Stimulated activated CD8-positive, alpha-beta memory T cell treated with anti-CD3 and anti-CD28 coated beads, Interleukin-7, amount 100 ng/mL, for 4 hours (primary cell): ENCODE measurements at places on chromosomes 5 and 9.

DNA sequence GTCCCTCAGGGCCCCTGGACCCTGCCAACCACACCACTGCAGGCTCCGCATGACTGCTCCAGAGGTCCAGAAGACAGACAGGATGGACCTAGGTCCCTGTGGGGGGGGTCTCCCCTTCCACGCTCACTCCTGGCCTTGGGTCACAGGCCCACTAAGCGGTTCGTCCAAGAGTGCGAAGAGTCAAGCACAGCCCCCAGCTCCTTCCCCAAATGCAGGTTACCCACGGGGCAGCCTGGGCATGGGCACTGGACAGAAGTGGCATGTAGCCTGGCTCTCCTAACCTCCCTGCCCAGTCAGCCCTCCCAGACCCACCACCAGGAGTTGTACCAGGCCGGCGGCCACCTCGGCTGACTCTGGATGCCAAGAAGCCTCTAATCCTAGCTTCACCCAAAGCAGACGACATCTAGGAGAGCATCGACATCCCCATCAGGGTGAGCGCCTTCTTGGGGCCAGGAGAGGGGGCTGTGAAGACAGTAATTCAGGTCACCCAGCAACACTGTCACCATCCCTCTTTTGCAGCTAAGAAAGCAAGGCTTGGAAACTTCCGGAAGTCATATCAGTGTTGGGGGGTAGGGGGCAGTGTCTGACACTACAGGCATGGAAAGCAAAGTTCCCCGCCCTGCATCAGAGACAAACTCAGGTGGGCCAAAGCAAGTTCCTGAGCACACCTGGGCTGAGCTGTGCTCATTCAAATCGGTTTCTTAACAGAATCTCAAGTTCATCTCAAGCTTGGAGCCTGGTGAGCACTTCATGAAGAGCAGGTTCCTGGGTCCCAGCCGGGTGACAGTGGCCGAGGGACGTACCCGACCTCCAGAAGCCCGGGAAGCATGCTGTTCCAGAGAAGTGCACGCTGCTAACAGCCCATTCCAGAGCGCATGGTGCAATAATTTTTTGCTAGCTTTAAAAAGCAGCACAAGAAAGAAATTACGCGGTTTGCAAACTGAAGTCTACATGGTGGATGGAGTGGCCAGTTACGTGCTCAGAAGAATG lies 68.7 kb downstream of the SEMA4D start:
- DNase-seq = peak; percentile 51

GRCh38 chr5:57698086-57698485 lies 215.5 kb upstream of the ACTBL2 start:
- DNase-seq = no peak

DNA sequence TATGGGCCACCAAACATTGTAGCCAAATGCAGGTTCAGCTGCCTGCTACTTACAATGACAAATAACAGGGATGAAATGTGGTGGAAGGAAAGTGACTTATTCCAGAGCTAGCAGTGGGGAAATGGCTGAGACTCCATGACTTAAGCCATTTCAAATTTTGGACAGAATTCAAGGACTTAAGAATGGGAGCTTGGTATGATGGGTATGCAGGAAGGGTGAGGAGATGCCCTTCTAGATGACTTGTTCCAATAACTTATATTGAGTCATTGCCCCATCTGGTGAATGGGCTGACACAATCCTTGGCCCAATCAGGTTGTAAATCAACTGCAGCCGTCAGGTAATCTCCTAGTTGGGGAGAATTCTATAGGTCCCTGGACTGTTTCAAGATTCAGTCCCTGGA lies 230.7 kb upstream of the SGCD start:
- DNase-seq = no peak

DNA sequence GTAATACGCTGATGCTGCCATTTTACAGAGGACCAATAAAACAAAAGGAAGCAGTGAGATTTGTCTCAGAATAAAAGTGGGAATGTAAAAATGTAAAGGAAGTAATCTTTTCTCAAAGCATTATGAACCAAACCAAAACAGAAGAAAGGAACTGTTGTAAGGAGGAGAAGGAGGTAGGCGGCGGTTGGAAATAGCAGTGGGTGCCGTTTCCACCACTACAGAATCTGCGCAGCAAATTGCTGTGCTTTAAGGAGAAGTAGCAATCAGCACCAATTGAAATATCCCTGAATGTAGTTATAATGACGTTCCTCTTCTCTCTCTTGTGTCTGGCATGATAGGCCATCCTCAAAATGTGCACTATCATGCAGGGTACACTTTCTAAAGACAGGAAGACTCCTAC lies 455.1 kb upstream of the TLE4 start:
- DNase-seq = no peak

- DNase-seq = no peak
Observed at GRCh38 chr9:105690742-105691141, 3.6 kb upstream of the TMEM38B start.

- no peak for DNase-seq
Observed at GRCh38 chr5:166074582-166075481, 2216.6 kb upstream of the WWC1 start.

GRCh38 chr5:151463137-151464029 lies 16.0 kb downstream of the SLC36A1 start:
- no peak for DNase-seq

DNA sequence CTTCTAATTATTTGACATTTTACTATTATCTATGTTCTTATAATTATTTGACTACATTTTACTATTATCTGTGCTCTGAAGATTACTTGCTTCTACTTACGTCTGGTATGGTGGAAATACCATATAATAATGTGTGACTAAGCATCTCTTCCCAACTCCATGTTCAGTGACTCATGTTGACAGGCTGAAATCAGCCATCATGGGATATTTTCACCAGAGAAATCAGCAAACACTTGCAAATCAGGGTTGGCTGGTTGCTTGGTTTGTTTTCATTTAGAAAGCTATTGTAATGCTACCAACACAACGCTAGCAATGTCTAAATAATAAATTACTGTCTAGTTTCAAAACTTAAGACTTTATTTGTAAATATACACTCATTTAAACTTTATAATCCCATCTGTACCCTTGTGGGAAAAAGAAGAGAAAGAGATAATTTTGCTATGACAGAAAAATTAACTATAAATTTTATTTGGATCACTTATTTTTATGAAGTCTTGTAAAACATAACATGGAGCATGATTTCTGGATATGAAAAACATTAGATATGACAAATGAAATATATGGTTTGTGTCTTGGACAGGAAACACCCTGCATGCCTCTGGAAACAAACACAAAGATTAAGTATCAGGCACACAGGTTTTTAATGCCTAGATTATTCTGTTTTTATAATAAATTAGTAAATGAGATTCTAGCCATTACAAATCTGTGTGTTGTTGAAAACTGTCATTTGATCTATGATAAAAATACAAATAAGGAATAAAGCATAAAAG lies 337.6 kb downstream of the BNC2 start:
- DNase-seq = no peak

- no peak for DNase-seq
Observed at GRCh38 chr9:127570533-127571111, 41.5 kb upstream of the STXBP1 start.

DNA sequence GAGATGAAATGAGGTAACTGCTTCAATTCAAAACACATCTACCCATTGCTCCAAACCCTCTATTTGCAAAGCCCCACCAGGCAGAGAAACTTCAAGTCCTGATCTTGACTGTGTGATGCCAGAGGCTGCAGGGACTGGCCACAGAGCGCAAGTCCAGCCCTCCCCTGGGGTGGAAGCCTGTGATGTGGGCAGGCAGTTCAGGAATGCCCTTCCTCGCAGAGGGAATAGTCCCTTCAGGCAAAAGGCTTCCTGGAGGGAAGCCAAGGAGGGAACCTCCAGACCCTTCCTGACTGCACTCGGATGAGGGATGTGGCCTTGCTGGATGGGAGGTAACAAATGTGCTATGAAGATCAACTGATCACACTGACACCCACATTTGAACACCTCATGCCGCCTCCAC lies 131.2 kb downstream of the SLIT3 start:
- no peak for DNase-seq

DNA sequence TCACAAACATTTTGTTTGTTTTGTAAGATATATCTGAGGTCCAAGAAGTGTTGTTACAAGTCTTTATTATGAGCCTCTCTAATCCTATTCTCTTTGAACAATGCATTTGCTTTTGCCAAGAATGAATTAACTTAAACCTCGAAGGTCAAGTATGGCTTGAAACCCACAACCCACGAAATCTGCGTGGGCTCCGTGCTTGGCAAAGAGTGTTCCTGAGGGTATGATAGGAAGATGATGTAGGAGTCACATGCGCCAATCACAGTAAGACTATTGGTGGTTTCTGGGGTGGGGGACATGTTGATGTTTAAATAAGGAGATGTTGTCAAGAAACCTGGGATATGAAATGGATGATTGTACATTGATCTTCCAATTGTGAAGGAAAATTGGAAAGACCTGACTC lies 330.8 kb upstream of the RFX3 start:
- no peak for DNase-seq

- DNase-seq = no peak
Observed at GRCh38 chr5:142017832-142018427, 5.1 kb upstream of the GNPDA1 start.

GRCh38 chr9:124257844-124258606 lies at the start of gene NEK6:
Gene NEK6 (plus strand): TSS chr9:124257949. CDS start chr9:124301965, 44,016 bp downstream.
- DNase-seq = peak; percentile 43

- no peak for DNase-seq
Observed at GRCh38 chr5:128254789-128255188, 171.2 kb downstream of the SLC12A2 start.

GRCh38 chr5:170121321-170121720 lies 15.6 kb downstream of the FOXI1 start:
- no peak for DNase-seq

DNA sequence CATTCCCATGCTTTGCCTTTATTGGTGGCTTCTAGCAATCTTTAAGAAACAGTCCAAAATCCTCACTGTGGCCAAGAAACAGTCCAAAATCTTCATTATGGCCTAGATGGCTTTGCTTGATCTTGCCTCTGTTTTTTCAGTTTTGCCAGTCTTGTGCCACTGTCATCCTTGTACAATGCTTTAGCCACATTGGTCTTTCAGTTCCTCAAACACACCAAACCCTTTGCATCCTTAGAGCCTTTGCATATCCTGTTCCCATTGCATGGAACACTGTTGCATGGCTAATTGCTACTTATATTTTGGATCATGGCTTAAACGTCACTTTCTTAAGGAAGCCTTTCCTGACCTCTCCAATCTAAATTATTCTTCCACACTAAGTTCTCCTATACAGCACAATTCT lies 22.1 kb downstream of the MRRF start:
- no peak for DNase-seq

- DNase-seq = no peak
Observed at GRCh38 chr9:101561740-101562139, 28.1 kb downstream of the RNF20 start.

DNA sequence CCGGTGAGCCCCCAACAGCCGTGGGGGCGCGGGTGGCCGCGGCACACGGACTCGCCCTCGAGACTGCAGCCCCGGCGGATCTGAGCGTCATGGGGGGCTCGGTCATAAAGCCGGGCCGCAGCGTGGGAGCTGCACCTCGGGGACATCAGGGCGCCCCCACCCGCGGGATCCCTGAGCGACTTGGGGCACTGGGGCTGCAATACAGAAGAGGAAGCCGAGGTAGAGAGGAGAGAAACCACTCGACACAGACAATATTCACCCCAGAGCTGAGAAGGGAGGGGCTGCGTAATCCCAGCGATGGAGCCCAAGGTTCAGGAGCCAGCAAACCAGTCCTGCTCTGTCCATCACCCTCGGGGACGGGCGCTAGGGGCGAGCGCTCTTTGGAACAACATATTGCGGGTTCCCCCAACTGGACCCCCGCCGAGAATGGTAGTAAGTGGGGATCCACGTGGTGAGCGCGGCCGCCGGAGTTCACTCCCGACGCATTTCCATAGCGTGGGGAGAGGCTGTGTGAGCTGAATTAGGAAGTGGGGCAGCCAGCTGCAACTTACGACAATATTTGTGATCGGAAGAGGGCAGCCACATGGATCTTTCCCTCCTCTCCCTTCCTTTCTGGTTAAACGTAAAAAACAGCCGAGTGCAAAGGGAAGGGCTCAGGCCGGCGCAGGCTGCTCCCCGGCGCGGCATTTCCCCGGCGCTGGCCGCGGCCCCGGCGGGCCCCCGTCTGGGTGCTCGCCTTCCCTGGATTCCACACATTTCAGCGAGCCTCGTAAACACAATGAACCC lies 9.9 kb downstream of the PTCH1 start:
- peak; percentile 42 for DNase-seq

DNA sequence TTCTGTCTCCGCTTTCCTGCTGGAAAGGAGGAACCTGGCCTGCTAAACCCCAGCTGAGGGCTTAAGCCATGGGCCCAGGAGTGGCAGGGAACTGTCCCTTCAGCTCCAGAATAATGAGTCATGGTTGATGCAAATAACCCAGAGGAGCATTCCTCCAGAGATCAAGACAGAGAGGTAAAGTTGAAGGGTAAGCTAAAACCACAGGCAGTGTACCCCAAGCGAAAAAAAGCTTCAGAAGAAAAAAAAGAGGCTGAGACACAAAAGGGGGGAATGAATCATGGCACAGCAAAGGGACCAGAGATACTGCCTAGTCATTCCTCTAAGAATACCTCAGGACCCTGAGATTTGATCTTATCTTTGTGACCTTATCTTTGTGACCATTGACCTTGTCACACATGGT lies 199.5 kb upstream of the TAS2R1 start:
- DNase-seq = no peak

GRCh38 chr5:90359073-90359920 lies 50.3 kb downstream of the CETN3 start:
- DNase-seq = no peak

DNA sequence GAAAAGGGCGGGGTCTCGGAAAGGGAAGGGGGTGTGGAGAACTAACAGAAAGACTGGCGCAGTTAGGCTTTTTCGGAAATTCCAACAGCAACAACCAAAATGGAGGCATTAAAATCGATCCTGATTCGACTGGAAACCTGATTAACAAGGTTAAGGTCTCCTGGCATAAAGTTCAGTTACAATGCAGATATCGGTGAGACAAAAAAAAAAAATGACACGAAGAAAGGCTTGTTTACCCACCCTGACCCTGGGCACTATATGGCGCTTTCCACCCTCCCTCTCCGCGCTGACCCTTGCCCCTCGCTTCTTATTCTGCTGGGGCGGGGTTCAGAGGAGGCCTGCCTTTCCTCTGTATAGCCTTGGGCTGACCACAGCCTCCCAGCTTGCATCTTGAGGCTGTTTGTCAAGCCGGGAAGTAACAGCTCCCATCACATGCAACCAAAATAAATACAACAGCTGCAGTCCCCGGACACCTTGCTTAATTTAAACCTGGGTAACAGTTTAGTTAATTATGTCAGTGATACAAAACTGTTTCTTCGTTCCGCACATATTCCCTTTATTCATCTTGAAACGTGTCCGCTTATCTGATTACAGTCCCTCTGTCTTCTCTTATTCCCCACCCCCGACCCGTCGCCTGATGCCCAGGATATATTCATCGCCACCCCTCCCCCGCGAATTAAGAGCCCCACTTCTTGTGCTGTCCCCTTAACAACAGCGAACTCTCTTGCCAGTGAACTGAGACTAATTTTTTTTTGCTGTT lies 795 bp upstream of the PJA2 start:
- DNase-seq = peak; percentile 7

DNA sequence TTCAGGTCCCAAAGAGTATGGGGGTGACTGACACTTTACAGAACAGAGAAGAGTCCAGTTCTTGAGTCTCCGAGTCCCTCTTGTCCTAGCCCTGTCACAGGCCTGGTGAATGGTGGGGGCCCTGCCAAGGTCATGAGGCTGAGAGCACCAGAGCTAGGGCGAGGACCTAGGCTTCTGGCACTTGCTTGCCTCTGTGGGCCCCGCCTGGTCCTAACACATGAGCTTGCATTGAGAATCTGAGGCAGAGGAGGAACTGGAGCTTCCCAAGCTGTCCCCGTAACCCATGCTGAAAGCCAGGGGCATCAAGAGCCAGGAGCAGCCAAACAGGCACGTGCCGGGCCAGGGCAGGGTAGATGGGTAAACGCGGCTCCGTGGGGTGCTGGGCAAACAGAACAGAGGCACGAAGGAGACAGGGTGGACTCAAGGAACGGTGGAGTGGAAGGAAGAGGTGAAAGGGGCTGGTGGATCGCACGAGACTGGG lies 41.3 kb downstream of the JADE2 start:
- DNase-seq = no peak
